ENCODE measurements at places on chromosomes 2 and 18.

DNA sequence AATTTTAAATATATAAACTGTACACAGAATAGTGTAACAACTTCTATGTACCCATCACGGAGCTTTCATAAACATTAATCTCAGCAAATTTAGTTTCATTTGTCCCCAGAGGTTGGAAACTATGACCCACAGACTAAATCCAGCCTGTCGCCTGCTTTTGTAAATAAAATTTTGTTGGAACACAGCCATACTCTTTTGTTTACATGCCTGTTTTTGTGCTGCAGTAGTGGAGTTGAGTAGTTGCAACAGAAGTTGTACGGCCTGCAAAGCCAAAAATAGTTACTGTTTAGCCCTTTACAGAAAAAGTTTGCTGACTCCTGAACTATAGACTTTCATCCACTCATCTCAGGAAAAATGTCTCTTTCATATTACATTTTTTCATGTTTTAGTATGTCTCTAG is 39.8 kb downstream of the RBM45 start:
- DNase-seq = no peak

DNA sequence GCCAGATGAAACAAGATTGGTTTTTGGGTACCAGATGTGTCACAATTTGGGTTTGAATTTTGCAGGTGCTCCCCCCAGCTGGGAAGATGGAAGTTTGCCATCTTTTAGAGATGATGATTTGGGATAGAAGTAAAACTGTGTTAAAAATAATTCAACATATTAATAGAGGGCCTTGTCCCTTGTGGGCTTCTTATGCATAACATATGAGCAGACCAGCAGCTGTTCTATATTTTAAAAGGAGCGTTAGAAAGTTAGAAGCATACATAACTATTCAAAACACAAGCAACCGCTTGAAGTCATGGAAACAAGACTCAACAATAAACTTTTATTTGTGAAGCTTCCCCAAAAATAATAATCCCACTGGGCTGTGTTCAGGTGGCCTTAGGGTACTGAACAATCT is 62.8 kb downstream of the EFEMP1 start:
- no peak for DNase-seq

DNA sequence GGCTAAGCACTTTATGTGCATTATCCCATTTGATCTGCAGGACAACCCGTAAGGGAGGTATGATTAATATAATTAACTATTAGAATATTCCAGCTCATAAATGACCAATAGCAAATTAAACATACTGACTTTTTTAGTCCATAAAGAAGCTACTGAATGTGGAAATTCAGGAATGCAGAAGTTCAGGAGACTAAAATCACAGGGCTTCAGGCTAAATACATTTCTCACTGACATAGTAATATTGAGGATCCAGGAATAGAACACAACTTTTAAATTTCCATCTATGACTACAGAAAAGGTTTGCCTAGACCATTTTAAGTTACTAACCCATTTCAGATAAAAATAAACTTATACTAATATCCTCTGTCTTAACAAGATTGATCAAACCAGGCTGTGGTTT is 97.4 kb upstream of the CCDC195 start:
- no peak for DNase-seq

- DNase-seq = no peak
Observed at GRCh38 chr2:238691596-238692491, 156.0 kb upstream of the TWIST2 start.

GRCh38 chr2:39678170-39678569 is 12.5 kb downstream of the TMEM178A start:
- no peak for DNase-seq

Measured in common myeloid progenitor, CD34-positive (primary cell).